ENCODE measurements at places on chromosomes 7 and 10. TPM values are rescaled to one million over a fixed set of nuclear protein-coding genes. Genes with fewer than 3 reads are reported as not detected.

DNA sequence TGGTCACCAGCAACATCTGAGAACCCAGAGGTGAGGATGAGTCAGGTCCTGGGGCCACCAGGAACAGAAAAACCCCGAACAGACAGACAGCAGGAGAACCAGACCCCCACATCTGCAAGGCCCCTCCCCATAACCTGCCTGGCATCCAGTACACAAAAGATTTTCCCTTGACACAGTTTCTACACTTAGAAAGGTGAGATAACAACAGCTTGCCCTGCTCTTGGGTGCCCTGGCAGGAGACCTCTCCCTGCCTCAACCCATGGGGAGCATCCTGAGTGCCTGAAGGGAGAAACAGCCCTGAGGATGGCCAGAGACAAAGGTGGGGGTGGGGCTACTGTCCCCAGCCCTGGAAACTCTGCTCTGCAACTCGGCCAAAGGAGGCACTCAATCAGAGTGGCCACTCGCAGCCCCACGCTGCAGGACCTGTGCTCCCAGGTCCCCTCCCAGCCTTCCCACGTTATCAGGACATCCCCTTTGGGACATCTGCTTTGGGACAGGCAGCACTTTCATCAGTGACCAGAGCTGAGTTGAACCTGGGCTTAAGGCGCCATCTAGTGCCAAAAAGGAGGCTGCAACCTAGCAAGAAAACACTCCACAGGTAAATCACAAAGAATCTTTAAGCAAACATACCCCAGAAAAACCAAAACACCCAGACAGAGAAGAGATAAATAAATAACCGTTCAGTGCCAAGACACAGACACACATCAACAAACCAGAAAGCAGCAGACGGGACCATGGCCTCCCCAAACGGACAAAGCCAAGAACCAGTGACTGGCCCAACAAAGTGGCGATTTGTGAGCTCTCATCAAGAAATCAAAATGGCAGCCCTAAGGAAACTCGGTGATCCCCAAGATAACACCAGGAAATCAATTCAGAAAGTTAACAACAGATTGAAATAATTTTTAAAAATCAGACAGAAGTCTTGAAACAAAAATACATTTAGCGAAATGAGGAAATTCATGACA is 233.7 kb downstream of the PTPRN2 start:
- no peak for DNase-seq

GRCh38 chr10:24438800-24439199 is 229.9 kb downstream of the KIAA1217 start:
- DNase-seq = peak; percentile 53

DNA sequence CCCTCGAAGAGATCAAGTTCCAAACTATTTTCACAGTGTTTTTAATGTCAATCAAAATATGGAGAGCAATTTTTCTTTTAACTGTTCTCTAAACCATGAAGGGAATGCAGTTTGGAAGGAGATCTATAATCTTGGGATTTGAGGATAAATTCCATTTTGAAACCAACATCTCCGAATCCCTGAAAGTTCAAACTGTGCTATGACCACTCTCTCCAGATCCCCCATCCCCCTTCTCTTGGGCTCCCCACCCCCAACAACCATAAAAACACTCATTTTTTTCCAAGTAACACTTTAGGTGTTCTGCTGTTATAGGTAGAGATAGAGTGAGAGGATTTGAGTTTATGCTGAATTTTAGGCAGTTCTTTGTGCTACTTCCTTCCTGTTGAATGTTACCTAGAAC is 1.7 kb downstream of the CALD1 start:
- DNase-seq = no peak

DNA sequence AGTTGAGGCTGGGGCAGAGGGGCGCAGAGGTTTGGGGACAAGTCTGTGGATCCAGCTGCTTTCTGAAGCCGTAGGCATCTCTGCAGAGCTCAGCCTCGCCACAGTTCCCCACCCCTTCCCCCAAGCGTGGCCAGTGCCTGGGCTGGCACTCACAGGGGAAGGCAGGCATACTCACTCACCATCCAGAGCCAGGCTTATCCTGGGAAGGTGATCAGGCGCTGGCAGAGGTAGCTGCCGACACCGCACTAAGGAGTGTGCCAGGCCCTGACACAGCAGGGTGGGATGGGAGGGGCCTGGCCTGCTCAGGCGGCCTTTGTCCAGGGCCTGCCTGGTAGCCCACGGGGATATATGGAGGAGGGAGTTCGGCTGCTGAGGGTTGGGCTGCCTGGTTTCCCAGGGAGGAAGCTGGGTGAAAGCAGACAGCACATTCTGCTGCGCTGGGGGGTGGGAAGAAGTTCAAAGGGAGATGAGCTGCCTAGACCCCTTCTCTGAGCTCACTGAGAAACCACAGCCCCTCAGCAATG is 15.9 kb downstream of the VSIR start:
- no peak for DNase-seq

DNA sequence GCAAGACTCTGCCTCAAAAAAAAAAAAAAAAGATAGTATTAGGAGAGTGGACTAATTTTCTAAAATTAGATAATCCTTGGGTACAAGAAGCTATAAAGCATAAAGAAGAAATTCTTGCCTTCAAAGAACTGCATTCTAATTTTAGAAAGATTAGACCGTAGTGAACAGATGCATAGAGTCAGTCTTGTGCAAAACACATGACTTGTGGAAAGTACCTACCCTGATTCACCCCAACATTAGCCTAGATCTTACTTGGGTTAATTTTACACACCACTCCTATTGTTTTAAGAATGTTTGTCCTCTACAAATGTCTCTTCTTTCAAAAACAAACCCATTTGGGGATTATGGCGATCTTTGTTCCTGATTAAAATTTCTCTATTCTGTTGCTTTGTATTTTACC is 38.9 kb upstream of the SP8 start:
- no peak for DNase-seq

The FAM25A gene
- not detected for total RNA-seq

The KNDC1 gene
- not detected for total RNA-seq

The ACBD7 gene
- 2.0 TPM for total RNA-seq
